ENCODE measurements at places on chromosomes 12 and 14.

DNA sequence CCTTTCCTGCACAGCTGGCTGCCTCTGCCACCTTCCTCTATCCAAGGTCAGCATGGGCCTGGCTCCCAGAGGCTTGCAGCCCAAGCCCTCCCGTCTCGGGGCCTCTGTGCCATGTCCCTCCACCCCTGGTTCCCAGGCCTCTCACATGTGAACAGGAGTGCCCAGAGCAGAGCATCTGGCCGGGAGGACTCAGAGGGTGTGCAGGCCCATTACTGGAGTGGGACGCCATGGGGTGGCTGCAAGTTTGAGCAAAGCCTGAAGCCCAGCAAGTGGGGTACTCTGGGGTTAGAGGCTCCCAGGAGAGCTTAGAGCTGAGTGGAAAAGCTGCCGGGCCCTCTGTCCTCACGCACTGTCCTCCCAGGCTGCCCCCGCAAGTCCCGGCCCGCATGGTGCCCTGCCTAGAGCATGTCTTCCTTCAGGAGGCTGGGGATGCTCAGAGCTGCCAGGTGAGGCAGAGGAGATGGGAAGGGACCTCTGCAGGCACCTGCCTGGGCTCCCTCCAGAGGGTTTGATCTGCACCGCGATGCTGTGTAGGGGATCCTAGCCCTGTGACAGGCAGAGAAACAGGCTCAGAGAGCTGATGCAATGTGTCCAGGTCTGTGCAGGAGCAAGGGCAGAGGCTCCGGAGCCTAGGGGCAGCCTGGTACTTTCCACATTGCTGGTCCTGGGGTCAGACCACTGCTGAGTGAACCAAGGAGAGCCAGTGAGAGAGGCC lies 39.8 kb downstream of the DIO3 start:
- DNase-seq = no peak

DNA sequence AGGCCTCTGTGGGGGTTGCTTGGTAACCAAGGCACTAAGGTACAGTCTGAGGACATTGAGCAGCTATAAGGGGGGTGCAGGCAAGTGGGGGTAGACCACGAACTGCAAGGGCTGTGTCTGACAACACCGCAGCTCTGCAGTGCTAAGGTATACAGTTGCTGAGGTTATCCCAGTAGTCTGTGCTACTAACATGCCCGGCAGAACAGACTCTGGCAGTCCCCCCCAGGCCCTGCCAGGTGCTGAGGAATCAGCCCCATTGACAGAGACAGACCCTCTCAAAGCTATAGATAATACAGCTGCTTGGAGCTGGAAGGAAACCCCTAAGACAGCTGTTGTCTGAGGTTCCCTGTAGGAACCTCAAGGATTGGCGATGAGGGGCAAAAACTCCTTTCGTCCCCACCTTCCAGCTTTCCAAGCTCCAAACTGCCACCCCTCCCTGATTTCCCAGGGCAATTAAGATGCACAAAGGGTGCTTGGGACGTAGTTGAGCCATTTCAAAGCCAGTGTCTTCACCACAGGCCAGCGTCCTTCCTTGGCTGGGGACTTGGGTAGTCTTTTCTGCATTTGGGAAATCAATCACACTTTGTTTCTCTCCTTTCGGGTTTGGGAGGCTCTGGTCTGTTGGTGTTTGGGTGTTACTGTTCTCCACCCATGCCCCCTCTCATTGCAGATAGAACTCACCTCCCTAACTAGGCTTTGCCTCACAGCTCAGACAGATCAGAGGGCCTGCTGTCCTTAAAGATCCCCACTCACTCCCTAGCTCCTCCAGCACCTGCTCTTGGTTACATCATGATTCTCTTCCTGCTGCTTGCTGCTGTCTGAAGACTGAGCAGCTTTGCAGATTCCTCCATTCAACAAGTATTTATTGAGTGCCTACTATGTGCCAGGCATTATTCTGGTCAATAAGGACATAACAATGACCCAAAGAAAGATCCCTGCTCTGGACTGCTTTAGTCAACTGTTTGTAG lies 2.0 kb upstream of the MYH7 start:
- DNase-seq = no peak

- DNase-seq = no peak
Measured at GRCh38 chr14:93269341-93270068, 62.4 kb downstream of the UBR7 start.

- no peak for DNase-seq
Measured at GRCh38 chr12:52370926-52371608, 3.8 kb upstream of the KRT85 start.

Data from DMS153 (cell line).